Skin of body (tissue), 3 donors: ENCODE measurements at places on chromosomes 5 and 9. TPM values are rescaled to one million over a fixed set of nuclear protein-coding genes. Genes with fewer than 3 reads are reported as not detected.

DNA sequence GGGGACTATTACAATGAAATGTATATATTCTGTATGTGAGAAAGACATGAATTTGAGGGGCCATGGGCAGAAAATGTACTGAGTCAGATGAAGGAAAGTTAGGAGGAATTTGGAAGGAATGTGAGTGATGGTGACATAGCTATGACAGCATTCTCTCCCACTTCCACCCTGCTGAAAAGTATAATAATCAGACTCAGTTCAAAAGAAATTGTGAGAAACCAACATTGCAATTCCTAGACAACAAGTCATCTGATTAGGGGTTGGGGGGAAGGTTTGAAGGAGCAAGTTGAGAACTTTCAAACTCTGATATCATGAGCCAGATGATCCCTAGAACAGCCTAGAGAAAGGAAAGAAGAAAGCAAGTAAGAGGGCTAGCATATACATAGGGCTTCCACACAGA lies 370.6 kb downstream of the DMRTA1 start:
- DNase-seq = no peak

Gene IL3
- total RNA-seq = not detected

DNA sequence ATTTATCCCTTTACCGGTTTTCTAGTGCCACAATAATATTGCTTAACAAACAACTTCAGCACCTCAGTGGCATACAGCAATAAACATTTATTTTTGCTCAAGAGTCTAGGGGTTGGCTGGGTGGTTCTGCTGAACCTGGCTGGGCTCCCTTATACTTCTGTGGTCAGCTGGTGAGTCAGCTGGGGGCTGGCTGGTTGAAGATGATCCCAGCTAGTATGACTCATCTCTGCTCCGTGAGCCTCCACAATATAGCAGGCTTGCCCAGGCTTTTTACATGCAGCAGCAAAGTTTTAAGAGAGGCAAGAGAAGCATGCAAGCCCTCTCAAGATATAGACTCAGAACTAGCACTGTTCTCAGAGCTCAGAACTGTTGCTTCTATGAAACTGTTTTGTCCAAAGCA lies 523.5 kb upstream of the CLINT1 start:
- no peak for DNase-seq

Gene SLC12A7
- total RNA-seq = 13.7 TPM

- DNase-seq = no peak
Measured at GRCh38 chr5:17890501-17890900, 256.2 kb downstream of the TAF11L14 start.

Gene CDKN2A
- 0.30 TPM for total RNA-seq

DNA sequence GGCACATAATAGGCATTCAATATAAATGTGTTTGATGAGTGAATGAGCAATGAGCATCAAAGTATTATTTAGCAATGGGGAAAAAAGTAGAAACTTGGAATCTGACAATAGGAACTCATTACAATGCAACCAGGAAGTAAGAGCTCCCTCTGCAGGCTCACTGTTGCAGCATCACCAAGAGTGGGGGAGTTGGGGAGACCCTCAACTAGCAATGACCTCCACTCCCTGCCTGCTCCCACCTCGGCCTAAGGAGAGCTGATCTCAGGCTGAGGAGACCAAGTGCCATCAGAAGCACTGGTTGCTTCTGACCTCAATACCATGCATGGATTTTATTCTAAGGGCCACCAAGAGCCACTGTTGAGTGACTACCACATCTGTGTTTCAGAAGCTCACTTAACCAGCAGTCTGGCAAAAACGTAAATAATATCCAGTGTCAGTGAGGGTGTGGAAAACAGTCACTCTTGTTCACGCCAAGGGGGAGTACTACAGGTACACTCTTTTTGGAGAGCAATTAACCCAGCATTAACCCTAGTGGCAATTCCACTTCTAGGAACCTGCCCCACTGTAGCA lies 8.0 kb downstream of the VDAC1 start:
- no peak for DNase-seq

GRCh38 chr5:132427281-132428146 lies 58.0 kb downstream of the SLC22A5 start:
- DNase-seq = no peak

Gene FCN2
- 0.39 TPM for total RNA-seq

Gene PITX1
- total RNA-seq = 1.1 TPM

- no peak for DNase-seq
Measured at GRCh38 chr5:26578002-26578401, 460.4 kb downstream of the CDH9 start.

Gene FCN1
- total RNA-seq = 18.5 TPM

- DNase-seq = no peak
Measured at GRCh38 chr9:82498541-82499317, 510.2 kb downstream of the SPATA31D1 start.

Gene ASTN2
- total RNA-seq = 10.0 TPM
